ENCODE measurements at places on chromosomes 12 and 14. TPM values are rescaled to one million over a fixed set of nuclear protein-coding genes. Genes with fewer than 3 reads are reported as not detected.

Gene APOF
- total RNA-seq, result not detected

Gene CYP27B1
- 1.2 TPM for total RNA-seq

Gene FUT8
- total RNA-seq, result 37.6 TPM

Gene SLC25A47
- not detected for total RNA-seq

Gene ERP27
- 20.6 TPM for total RNA-seq

Gene ASB2
- total RNA-seq, result 5.4 TPM

Gene NTF3
- total RNA-seq, result not detected

Gene TEX22
- 7.0 TPM for total RNA-seq

Gene RFLNA
- not detected for total RNA-seq

Gene FOXN4
- total RNA-seq, result not detected

Gene TTC6
- total RNA-seq, result not detected

Gene ACSM4
- total RNA-seq, result not detected

Gene GZMB
- total RNA-seq, result 12.6 TPM

Gene KRT75
- total RNA-seq, result not detected

Gene LBHD2
- total RNA-seq, result not detected

Gene KRT71
- total RNA-seq, result not detected

Gene G2E3
- total RNA-seq, result 21.7 TPM

Data from T-cell (primary cell).